ENCODE measurements at places on chromosomes 12 and 14. TPM values are rescaled to one million over a fixed set of nuclear protein-coding genes. Genes with fewer than 3 reads are reported as not detected.

GRCh38 chr12:24143928-24144327 lies 194.5 kb upstream of the SOX5 start:
- H3K27me3 ChIP-seq = no peaks in the 10 kb centered on the region
- H3K27ac ChIP-seq = no peak overlapping the region
- no peak overlapping the region for H3K4me3 ChIP-seq
- no peaks in the 10 kb centered on the region for H3K4me1 ChIP-seq
- H3K36me3 ChIP-seq = no peaks in the 10 kb centered on the region
- DNase-seq = no peak

DNA sequence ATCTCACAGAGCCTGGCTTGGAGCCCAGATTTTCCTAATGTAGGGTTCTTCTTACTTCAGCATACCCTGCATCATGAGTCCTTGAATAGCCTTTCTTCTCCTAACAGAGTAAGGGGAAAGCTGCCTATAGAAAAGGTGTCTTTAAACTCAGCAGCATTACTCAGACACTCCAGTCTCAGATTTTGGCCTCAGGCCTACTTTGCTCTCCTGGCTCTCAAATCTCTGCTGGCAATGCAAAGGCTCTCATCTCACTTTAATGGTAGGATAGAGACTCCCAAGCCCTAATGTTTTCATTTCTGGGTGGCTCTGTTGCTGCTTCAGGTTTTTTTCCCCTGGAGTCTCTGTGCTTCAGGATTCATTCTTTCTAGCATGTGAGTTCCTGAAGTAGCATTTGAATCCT lies 9.1 kb upstream of the NKX2-8 start:
- no peak overlapping the region for H3K27ac ChIP-seq
- no peak overlapping the region for H3K4me3 ChIP-seq
- no peaks in the 10 kb centered on the region for H3K27me3 ChIP-seq
- DNase-seq = no peak
- no peaks in the 10 kb centered on the region for H3K4me1 ChIP-seq
- no peaks in the 10 kb centered on the region for H3K36me3 ChIP-seq

- H3K4me3 ChIP-seq = no peak overlapping the region
- H3K27ac ChIP-seq = no peak overlapping the region
- no peak for DNase-seq
- no peaks in the 10 kb centered on the region for H3K36me3 ChIP-seq
These were observed 4.4 kb downstream of the KRT2 start for GRCh38 chr12:52647601-52648000.

DNA sequence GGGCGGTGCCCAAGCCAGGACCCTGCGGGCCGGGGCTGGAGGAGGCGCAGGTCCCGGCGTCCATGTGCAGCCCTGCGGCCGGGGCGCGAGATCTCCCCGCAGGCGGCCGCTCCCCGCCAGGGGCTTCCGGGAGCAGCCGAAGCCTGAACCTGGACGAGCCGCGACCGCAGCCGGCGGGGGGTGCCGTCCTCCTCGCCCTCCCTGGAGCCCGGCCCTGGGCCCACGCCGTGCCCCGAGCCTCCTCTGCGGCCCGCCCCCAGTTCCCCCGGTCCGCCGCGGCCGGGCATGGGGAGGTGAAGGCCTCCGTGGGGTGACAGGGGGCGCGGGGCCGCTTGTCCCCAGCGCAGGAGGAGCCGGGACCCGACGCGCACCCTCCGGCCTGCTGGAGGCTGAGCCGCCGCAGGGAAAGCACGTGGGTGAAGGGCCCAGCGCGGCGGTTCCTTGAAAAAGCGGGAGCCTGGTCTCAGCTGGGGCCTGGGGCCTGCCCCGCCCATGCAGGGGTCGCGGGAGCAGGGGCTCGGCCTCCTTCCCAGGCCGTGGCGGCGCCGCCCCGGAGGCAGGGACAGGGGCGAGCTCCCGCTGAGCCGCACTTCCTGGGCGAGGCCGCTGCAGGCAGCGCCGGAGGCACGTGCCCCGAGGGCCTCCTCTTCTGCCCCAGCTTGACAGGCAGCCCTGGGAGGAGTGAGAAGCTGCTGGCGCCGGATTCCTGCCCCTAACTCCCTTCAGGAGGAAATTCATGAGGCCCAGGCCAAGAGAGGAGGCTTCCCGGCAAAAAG lies 55.6 kb upstream of the PPP2R5C start:
- no peak overlapping the region for H3K27ac ChIP-seq
- H3K27me3 ChIP-seq = peaks cover 34% of the 10 kb centered on the region
- H3K4me3 ChIP-seq = no peak overlapping the region
- DNase-seq = no peak

DNA sequence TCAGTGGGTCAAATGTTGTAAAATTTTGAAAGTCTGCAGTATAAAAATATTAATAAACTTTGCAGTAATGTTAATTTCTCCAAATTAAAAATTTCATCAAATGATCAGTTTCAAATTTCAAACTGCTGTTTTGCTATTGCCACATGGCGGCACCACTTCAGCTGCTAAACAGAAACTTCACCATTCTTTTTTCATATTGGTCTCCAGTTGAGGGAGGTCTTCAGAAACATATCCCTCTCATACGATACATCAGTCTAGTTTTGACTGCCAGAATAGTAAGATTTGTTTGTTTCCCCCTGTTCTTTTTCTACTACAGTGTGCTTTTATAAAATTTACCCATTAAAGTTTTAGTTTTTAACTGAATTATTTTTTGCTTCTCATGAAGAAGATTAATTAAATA lies 4.2 kb upstream of the TRHDE start:
- no peaks in the 10 kb centered on the region for H3K4me1 ChIP-seq
- H3K36me3 ChIP-seq = no peaks in the 10 kb centered on the region
- H3K4me3 ChIP-seq = no peak overlapping the region
- no peak for DNase-seq
- H3K27me3 ChIP-seq = peaks cover 13% of the 10 kb centered on the region
- no peak overlapping the region for H3K27ac ChIP-seq

GRCh38 chr12:6823182-6824084 lies 1.8 kb downstream of the GPR162 start:
- H3K36me3 ChIP-seq = no peaks in the 10 kb centered on the region
- peaks cover 84% of the 10 kb centered on the region for H3K27me3 ChIP-seq

The CCDC197 gene
- total RNA-seq = not detected

The PPM1H gene
- 0.49 TPM for total RNA-seq

The RFX4 gene
- not detected for total RNA-seq

The SIRT4 gene
- total RNA-seq = 0.61 TPM

The DTX3 gene
- 1.7 TPM for total RNA-seq

The NGB gene
- total RNA-seq = not detected

The SSTR1 gene
- 0.29 TPM for total RNA-seq

Data from MCF 10A (cell line).